T-cell (primary cell): ENCODE measurements at places on chromosomes 16 and 17.

- no peaks in the 10 kb centered on the region for H3K36me3 ChIP-seq
- no peak overlapping the region for H3K27ac ChIP-seq
These were observed 277.4 kb upstream of the XYLT1 start for GRCh38 chr16:17748044-17748719.

- H3K4me1 ChIP-seq, result peaks cover 22% of the 10 kb centered on the region
- peak; percentile 44 for DNase-seq
- peak overlapping the region; percentile 71 for H3K4me3 ChIP-seq
- no peaks in the 10 kb centered on the region for H3K36me3 ChIP-seq
These were observed 973 bp upstream of the UBTF start for GRCh38 chr17:44220213-44221083.

- no peak overlapping the region for H3K4me3 ChIP-seq
- no peak overlapping the region for H3K27ac ChIP-seq
- DNase-seq, result no peak
- no peaks in the 10 kb centered on the region for H3K36me3 ChIP-seq
- H3K4me1 ChIP-seq, result no peaks in the 10 kb centered on the region
These were observed 244.1 kb upstream of the MAF start for GRCh38 chr16:79844603-79845002.

- H3K27ac ChIP-seq, result no peak overlapping the region
- H3K36me3 ChIP-seq, result no peaks in the 10 kb centered on the region
- peaks cover 2% of the 10 kb centered on the region for H3K27me3 ChIP-seq
- H3K4me3 ChIP-seq, result no peak overlapping the region
- H3K4me1 ChIP-seq, result no peaks in the 10 kb centered on the region
- no peak for DNase-seq
These were observed 73.5 kb downstream of the FOXL1 start for GRCh38 chr16:86651823-86652222.

GRCh38 chr17:61551255-61551742, 39.7 kb downstream of the NACA2 start:
- H3K4me3 ChIP-seq, result no peak overlapping the region
- H3K27ac ChIP-seq, result no peak overlapping the region
- H3K27me3 ChIP-seq, result peaks cover 11% of the 10 kb centered on the region
- no peaks in the 10 kb centered on the region for H3K36me3 ChIP-seq
